ENCODE measurements at places on chromosomes 5 and 9.

- DNase-seq = no peak
Measured at GRCh38 chr9:130880599-130881220, 15.9 kb downstream of the QRFP start.

DNA sequence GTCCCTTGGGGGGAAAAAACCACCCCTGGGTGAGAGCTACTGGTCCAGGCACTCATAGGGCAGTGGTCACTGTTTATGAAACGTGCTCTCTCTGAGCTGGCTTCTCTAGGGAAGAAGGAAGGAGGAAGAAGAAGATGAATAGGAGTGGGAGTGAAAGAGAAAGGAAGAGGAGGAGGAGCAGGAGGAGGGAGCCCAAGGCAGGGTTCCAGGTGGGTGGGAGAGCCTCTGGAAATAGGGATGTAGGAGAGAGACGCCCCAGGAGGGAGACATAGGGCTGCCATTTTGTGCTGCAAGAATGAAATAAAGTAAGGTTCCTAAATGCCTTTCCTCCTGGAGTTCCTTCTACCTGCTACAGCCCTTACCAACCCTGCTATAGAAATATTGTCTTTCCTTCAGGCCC is 65.7 kb downstream of the PCDH1 start:
- DNase-seq = no peak

DNA sequence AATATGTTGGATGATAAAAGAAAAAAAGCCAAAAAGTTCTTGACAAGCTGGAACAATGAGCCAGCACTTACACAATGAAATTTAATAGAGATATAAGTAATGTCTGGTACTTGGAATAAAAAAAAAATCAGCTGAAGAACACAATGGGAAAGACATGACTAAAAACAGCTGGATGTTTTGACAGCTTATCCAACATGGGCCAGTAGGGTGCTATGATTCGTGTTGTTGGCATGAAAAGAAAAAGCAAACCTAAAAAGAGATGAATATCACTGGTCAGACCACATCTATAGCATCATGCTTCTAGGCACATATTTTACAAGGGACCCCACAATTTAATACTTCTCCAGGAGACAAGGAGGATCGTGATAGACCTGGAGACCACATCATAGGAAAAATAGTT is 175.3 kb downstream of the ARL15 start:
- DNase-seq = no peak

- DNase-seq = no peak
Measured at GRCh38 chr5:62475072-62475471, 62.5 kb downstream of the IPO11 start.
